ENCODE measurements at places on chromosomes 1 and 21.

- DNase-seq = no peak
These were observed 81.5 kb upstream of the ZP4 start for GRCh38 chr1:237972186-237972585.

GRCh38 chr1:113242481-113242880 lies 147.8 kb upstream of the MAGI3 start:
- no peak for DNase-seq

DNA sequence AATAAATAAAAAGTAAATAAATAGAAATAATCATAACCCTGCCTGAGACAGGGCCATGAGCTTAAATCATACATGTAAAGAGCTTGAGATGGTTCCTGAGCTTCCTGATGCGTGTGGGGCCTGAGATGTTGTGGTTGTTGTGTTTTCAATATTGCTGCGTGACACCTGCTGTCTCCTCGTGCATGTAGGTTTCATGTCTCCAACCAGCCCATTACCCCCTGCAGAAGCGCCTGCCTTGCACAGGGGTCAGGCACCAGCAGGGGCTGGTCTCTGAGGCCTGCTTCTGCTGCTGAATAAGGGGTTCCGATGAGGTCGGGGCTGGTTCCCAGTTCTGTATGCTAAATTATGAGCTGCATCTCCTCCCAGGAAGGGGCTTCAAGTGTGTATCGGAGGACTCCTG lies 15.9 kb downstream of the UMODL1 start:
- no peak for DNase-seq

GRCh38 chr21:42754270-42754933 lies 101.0 kb downstream of the PDE9A start:
- DNase-seq = no peak

DNA sequence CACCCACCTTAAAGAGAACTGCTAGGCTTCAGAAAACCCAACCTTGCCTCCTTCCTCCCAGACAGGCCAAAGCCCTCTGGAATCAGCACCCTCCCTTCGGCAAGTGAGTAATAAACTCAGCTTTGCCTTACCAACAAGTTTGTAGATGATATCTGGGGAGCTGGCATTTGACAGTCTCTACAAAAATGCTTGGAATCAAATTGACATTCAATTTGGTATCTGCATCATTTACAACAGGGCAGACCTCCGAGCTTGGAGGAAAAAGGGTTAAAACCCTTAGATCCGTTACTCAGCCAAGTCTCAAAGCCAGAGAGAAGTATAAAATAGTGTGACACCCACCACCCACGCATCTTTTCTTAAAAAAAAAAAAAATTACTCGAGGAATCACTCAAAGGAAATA lies 149.3 kb upstream of the EDN2 start:
- no peak for DNase-seq

- DNase-seq = no peak
These were observed 146.4 kb downstream of the NOS1AP start for GRCh38 chr1:162215902-162216301.

- DNase-seq = no peak
These were observed 75.4 kb downstream of the VWA5B1 start for GRCh38 chr1:20366056-20366462.

DNA sequence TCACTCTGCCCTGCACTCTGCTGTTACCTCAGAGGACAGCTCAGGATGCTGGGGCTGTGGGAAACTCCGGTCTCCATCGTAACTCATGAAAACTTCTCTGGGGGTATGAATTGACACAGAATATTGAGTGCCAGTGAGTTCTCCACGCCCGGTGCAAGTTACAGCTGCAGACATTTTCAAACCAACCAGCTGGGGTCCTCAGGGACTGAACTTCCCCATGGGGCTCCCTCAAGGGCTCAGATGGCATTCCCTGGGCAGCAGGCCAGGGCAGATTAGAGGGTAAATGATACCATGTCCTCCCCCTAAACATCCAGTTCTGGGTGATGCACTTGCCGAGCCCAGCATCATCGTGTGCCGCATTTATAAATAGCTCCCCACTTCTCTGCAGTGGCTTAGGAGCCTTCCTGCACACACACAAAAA lies 27.8 kb upstream of the CCSAP start:
- DNase-seq = no peak

DNA sequence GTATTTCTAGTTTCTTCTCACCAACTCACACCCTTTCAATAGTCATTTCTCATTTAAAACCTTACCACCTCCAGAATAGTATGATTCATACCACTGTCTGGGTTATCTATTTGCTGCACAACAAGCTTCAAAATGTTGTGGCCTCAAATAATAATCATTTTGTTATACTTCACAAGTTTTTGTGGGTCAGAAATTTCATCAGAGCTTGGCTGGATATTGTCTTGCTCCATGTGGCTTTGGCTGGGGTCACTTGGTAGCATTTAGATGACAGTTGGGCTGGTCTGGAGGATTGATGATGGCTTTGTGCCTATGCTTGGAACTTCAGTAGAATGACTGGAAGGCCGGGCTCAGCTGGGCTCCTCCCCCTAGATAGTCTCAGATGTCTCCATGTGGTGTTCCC lies 66.0 kb downstream of the TGFB2 start:
- no peak for DNase-seq

- DNase-seq = no peak
These were observed 122.6 kb upstream of the ZNHIT6 start for GRCh38 chr1:85830837-85831236.

DNA sequence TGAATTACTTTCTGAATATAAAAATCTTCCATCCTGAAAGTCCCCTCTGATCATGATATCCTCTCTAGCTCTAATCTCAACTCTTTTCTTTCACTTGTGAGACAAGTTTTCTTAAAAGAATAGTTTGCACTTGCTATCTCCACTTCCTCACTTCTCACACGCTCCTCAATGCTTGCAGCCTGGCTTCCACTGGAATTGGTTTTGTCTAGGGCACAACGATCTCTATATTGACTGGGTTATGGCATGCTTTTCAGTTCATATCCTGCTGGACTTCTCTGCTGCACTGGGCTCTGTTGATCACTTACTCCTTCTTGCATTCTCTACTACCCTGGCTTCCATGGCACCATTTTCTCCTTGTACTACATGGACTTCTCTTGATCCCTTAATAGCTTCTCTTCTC lies 474 bp downstream of the FCRLA start:
- no peak for DNase-seq

DNA sequence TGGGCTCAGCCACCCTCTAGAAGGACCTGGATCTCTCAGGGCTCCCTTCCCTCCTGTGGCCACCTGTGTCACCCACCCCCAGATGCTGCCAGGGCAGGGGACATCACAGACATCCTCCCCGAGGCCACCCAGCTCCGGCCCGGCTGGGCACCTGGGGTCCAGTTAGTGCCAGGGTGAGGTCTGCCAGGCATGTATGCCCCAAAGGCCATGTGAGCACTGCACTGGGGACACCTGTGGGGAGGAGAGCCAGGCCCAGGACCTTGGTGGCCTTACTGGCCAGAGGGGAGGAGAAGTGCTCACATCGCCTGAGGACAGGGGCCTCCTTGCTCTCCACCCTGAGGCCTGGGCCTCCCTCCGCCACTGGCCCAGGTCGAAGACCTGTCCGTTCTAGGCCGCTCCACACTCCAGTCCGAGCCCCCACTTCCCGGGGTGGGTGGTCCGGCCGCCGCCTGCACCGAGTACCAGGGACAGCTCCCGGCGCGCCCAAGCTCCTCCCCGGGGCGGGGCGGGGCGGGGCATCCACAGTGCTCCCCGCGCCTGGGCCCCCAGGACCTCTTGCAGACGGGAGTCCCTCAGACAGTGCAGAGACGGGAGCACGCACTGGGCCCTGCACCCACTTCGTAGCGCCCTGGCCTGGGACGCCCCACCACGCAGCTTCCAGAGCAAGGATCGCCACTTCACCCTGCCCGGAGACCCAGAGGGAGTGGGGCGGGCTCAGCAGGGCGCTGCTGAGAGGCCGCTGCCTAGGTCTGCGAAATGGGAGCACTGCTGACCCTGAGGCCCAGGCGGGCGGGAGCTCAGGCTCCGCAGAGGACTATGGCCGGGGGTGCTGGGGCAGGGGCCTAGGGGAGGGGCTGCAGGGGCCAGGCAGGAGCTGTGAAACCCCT lies 34.3 kb upstream of the CCDC27 start:
- no peak for DNase-seq

DNA sequence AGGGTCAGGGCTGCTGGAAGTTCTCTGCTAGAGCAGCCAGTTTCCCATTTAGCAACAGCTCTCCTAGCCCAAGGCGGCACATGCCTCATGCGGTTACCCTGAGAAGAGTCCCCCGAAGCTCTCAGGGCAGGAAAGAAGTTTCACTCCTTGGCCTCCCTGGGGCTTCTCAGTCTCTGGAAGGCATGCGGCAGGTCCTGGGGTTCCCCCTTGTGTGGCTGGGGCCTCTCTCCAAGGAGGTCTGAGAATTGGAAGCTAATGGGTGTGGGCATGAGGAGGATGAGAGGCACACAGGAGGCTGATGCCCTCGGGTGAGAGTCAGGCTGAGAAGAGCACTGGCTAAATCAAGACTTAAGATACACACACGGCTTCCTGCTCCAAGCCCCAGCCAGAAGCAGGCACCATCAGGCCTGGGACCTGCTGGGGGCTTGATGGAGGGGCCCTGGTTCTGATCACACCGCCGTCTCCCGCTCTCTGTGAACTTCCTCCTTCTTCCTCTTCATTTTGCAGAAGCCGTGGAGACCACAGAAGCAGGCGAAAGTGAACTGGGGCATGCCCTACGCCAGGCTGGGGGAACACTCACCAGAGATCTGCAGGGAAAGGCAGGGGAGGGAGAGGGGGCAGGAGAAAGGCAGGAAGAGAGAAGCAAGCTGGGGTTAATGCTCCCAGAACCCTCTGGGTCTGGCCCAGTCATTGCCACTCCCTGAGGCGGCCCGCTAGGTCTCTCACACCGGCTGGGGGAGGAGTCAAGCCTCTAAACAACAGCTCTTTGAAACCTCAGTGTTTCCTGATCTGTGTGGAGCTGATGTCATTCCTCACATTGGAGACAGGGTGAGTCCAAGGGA lies 15.1 kb downstream of the BLACAT1 start:
- DNase-seq = peak; percentile 68

DNA sequence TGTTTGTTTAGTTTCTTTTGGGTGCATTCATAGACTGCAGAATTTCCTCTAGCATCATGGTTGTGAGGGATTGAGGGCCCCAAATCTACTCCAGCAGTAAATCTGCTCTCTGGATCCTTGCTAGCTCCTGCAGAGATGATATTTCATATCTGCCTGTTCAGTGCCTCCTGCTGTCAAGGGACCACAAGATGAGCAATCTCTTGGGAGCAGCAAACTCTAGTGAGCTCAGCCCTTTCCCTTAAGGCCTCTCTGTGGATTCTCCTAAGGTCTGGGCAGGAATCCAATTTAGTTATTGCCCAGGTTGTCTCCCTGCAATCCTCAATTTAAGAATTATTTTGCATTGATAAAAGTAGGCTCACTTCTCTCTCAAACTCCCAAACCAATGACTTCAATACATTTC lies 76.9 kb downstream of the RGS18 start:
- no peak for DNase-seq

DNA sequence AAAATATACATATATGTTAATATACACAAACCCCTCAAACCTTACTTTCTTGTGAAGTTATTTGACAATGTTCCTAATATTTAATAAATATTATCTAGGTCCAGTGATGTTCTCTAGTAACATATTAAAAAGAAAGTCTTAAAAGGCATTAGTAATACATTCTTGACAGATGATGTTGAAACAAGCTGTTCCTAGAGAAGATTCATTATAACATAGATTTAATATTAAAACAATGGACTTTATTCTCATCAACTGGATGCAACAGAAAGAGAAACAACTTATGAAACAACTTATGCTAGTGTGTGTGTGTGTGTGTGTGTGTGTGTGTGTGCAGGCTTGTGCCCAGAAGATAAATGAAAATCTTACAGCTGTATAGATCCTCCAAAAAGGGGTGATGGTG lies 68.5 kb upstream of the PLXNA2 start:
- DNase-seq = no peak

- DNase-seq = no peak
These were observed 131.1 kb downstream of the HLCS start for GRCh38 chr21:36835383-36835795.

- DNase-seq = no peak
These were observed 25.2 kb upstream of the IKBKE start for GRCh38 chr1:206445116-206445515.

DNA sequence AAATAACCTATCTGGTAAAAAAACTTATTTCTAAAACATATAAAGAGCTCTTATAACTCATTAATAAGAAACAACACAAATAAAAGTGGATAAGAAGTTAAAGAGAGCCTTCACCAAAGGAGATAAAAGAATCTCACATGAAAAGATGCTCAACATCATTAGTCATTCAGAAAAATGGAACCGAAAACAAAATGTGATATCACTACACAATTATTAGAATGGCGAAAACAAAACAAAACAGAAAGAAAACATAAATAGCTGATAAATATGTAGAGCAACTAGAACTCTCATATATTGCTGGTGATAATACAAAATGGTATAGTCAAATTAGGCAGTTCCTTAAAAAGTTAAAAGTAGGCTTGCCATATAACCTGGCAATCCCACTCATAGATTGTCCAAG lies 1109.3 kb downstream of the PLA2G4A start:
- no peak for DNase-seq

DNA sequence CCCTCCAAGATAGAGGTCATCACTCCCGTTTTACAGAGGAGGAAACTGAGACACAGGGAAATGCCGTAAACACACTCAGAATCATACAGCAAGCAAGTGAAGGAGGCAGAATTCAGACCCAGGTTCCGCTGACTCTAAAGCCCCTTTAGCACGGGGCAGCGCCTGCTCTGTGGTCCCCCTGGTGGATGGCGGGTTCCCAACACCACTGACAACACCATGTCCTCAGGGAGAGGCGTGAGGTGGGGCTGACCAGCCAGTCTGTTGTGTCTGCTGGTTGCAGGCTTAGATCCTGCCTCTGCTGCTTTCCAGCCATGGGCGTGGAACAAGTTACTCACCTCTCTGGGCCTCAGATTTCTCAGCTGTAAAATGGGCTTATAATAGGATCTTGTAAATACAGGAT lies 617.3 kb downstream of the MATN1 start:
- no peak for DNase-seq

DNA sequence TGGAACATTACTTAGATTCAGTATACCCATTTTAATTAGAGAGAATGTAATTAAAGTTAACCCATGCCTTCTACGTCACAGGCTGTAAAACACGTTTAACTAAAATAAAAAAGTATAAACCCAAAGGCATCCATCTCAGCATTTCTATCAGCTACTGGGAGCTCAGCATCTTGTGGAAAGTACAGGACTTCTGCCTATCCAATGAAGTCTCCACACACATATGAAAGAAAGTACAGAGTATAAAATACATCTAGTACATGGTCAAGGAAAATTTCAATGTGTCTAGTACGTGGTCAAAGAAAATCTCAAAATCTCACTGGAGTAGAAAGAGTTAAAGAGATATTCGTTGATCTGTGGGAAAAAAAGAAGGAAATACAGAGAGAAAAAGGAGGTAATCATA lies 141.4 kb upstream of the ZNHIT6 start:
- no peak for DNase-seq

GRCh38 chr1:159144571-159144970 lies 26.8 kb upstream of the CADM3 start:
- no peak for DNase-seq
